Stimulated activated CD4-positive, alpha-beta T cell treated with anti-CD3 and anti-CD28 coated beads, TNF-alpha, amount 100 ng/mL, for 4 hours (primary cell): ENCODE measurements at places on chromosomes 6 and 20.

GRCh38 chr6:158591134-158591809, 31.4 kb downstream of the TMEM181 start:
- DNase-seq, result no peak

GRCh38 chr6:13044896-13045295, 283.4 kb downstream of the TBC1D7 start:
- DNase-seq, result no peak

- DNase-seq, result no peak
These were observed 30.7 kb downstream of the ZFAND3 start for GRCh38 chr6:37850260-37850659.

- DNase-seq, result no peak
These were observed 67.6 kb downstream of the PHIP start for GRCh38 chr6:79010422-79010821.

GRCh38 chr6:87763276-87763675, 61.2 kb upstream of the AKIRIN2 start:
- DNase-seq, result no peak

- no peak for DNase-seq
These were observed 28.5 kb downstream of the HAO1 start for GRCh38 chr20:7911586-7912330.

GRCh38 chr6:161400671-161401070, 126.8 kb upstream of the AGPAT4 start:
- DNase-seq, result no peak

DNA sequence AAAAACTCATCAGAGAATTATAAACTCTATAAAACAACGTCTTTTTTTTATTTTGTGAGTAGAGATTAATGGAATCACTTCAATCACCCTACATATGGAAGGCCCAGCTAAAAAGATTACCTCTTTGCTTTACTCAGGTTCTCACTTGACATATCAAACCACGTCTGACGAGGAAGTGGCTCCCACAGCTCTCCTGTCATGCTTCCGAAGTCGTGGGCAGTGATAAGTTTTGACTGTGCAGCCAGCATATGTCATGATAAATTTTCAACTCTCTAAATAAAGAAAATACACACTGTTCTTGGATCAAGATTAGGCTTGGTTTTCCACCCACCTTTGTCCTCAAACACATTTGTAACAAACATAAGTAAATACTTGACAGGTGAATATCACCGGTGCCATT, 279.5 kb upstream of the RNF217 start:
- DNase-seq, result no peak

GRCh38 chr6:84685983-84686584, 78.3 kb downstream of the TBX18 start:
- DNase-seq, result no peak
